ENCODE measurements at places on chromosomes 3 and 15.

DNA sequence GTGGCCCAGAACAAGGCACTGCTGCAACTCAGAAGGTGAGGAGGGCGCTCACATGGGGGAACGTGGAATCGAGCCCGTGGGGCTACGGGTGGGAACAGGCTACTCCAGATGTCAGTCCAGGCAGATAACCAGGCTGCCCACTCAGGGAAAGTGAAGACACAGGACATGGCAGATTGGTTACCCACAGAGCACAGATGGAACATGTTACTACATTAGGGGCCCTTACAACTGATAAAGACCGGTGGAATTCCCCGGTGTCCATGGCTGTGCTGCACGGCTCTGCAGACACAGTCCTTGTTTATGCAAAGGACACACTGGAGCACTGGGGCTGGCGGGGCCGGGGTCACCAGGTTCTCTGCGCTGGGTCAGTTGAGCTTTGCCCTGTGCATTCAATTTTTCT is 36.9 kb downstream of the PCSK6 start:
- DNase-seq: no peak

DNA sequence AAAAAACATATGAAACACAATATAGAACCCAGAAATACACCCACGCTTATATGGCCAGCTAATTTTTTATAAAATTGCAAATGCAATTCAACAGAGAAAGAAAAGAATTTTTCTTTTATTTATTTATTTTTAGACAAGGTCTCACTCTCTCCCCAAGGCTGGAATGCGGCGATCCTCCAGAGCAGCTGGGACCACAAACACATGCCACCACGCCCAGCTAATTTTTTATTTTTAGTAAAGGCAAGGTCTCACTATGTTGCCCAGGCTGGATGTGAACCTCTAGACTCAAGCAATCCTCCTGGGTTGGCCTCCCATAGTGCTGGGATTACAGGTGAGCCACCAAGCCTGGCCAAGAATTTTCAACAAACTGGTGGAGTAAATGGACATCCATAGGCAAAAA is 117.9 kb downstream of the SCAPER start:
- no peak for DNase-seq

DNA sequence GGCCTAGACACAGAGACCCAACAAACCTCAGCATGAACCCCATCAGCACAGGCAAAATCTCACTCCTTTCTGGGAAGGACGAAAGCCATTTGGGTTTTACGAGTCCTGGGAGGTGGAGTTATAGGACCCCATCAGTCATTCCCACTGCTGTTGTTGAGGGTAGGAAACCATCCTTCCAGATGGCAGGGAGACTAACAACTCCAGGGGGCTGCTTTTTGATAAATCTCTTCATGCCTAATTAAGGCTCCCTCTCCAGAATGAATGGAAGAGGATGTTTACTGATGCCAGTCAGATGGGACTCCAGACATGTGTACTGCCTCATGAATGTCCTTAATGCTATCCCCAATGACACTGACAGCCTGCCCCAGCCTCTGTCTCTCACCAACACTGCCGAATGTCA is 75.3 kb downstream of the ST8SIA2 start:
- DNase-seq: no peak

GRCh38 chr3:106215047-106215446 is 346.2 kb upstream of the CBLB start:
- DNase-seq: no peak

DNA sequence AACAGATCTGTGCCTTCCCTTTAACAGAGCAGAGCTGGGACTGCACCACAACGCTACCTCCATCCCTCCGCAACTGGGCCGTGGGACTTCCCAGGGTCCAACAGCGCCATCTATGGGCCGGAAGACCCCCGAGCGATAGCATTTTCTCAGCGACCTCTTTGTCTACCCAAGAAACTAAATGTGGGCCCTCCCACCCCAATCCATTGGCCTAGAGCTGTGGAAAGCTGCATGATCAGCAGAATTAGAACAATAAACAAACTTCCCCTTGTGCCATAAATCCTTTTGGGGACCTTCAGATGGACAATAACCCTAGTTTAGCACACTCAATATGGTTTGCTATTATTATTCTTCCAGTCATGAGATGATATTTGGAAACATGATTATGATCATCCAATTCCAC is 74.8 kb upstream of the NTRK3 start:
- DNase-seq: no peak

GRCh38 chr3:5499404-5499803 is 311.9 kb downstream of the EDEM1 start:
- no peak for DNase-seq

- no peak for DNase-seq
These were observed at the start of gene TPM1 for GRCh38 chr15:63041974-63042876. Gene TPM1, plus strand, starts transcription at chr15:63042747. Its CDS starts 83 bp downstream, at chr15:63042830.

- no peak for DNase-seq
These were observed 130.3 kb downstream of the LIPC start for GRCh38 chr15:58562135-58562534.

- DNase-seq: no peak
These were observed 220.0 kb upstream of the UMPS start for GRCh38 chr3:124510290-124510689.

- no peak for DNase-seq
These were observed 35.5 kb upstream of the TIMP4 start for GRCh38 chr3:12194209-12194608.

- no peak for DNase-seq
These were observed 839.8 kb upstream of the ALCAM start for GRCh38 chr3:104526901-104527401.

DNA sequence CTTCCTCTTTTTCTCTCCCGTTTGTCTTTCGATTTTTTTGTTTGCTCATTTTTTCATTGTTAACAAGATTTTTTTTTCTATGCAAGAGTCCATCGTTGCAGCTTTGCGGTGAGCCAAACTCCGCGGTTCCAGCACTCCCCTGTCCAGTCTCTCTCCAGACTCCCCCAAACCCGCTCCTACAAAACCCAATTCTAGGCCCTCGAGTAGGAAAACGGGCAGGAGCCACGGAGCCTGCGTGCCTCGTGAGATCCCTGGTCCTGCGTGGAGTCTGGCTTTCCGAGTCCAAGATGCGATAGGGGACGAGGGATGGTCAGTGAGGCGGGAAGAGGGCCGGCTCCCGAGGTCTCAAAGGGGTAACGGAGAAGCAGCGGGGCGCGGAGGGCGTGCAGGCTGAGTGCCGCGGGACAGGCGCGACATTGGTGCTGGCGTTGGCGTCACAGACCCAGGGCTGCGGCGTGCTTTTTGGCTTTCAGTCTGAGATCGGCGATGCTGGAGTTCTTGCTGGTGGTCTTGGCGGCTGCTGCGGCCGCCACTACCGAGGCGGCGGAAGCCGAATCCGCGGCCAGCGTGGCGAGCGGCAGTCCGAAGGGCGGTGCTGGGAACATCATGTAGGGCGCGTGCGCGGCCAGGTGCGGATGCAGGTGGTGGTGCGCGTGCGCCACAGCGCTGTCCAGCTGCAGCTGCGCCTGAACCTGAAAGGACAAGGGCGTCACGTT is 8.5 kb downstream of the SHOX2 start:
- no peak for DNase-seq

DNA sequence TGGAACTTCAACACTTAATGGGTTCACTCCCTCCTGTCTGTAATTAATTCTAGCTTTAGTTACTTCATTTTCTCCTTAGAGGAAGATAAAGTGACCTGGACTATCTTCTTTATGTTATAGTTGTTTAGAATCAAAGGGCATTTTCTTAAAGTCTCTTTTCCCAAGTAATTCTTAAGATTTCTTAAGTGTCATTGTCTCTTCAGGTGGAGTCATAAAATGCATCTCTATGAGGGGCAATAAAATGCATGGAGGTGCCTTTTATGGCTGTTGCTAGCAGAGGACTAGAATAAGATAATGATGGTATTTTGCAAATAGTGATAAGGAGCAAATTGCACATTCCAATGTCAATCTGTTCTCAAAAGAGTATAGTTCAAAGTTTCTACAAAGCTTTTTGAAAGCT is 34.5 kb downstream of the CNTN4 start:
- no peak for DNase-seq

DNA sequence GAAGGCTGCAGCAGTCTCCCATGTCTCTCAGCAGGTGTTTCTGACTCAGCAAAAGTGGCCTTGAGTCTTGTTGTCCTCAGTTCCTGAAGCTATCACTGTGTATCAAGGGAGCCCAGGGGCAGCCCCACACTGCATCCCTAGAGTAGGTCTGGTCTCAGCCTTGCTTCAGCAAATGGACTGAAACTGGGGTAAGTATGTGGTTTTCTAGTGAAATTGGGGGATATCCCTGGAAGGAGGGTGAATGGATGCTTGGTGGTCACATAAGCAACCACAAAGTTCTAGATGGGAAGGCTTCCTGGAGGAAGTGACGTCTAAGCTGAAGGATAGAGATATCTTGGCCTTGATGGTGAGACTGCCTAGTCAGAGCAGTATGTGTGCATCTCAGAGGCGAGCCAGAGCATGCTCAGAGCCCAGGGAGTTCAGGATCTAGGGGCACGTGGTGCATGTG is 38.4 kb downstream of the TMEM158 start:
- no peak for DNase-seq

GRCh38 chr15:89101302-89102193 is 13.3 kb downstream of the ABHD2 start:
- DNase-seq: no peak

DNA sequence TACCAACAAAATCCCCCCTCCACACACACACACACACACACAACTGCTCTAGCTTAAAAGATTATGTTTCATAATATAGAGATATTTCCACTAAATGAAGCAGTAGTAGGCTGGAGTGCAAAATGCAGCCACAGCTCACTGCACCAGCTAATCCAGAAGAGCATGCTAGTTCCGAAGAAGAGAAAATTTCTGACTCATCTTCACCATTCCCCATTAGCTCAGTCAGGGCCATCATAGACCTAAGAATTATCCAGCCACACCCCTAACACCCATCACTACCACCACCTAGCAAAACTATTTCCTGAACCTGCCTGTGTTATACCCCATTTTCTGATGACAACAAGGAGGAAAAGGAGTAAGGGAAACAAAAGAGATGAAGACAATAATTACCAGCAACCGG is 67.1 kb upstream of the UBE2E2 start:
- no peak for DNase-seq
